Stimulated activated memory B cell treated with anti-CD40 and anti-IgM and Interleukin-4, amounts not matched to agents 10 μg/mL and 1 μg/mL and 100 μg/mL, for 72 hours (primary cell): ENCODE measurements at places on chromosomes 3 and 15.
A peak's percentile ranks its signal among the peaks of the same experiment; 100 is the strongest.

GRCh38 chr3:182104881-182105280 is 393.2 kb downstream of the SOX2 start:
- no peak for ATAC-seq

- ATAC-seq: no peak
Observed at GRCh38 chr3:46485779-46486175, 12.0 kb upstream of the RTP3 start.

GRCh38 chr15:68695061-68695595 is 116.3 kb downstream of the CORO2B start:
- ATAC-seq: no peak

GRCh38 chr15:85943791-85944190 is 135.9 kb upstream of the AGBL1 start:
- ATAC-seq: no peak

GRCh38 chr3:131470377-131470776 is 32.4 kb downstream of the MRPL3 start:
- ATAC-seq: no peak

DNA sequence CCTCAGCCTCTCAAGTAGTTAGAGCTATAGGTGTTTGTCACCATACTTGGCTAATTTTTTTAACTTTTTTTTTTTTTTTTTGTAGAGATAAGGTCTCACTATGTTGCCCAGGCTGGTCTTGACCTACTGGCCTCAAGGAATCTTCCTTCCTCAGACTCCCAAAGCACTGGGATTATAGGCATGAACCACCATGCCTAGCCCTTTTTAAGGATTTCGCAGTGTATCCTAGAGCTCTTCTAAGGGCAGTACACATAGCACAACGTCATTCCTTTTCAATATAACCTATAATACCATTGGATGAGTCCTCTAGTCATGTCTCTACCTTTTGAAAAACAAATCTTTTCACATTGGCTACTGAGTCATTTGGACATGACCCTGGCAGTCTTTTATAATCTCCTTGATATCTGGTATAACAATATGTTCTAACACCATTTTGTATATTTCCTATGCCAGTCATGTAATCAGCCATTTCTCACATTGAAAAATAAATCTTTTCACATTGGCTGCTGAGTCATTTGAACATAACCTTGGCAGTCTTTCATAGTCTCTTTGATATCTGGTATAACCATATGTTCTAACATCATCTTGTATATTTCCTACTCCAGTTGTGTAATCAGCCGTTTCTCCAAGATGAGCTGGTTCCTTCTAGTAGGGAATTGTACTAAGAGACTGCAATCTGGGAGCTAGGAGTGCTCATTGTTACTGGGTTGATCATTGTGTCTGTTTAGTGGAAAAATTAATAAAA is 944.7 kb downstream of the MCTP2 start:
- ATAC-seq: no peak

GRCh38 chr3:16738451-16738850 is 133.2 kb upstream of the DAZL start:
- ATAC-seq: no peak

GRCh38 chr3:157816896-157817295 is 289.3 kb downstream of the SHOX2 start:
- no peak for ATAC-seq

DNA sequence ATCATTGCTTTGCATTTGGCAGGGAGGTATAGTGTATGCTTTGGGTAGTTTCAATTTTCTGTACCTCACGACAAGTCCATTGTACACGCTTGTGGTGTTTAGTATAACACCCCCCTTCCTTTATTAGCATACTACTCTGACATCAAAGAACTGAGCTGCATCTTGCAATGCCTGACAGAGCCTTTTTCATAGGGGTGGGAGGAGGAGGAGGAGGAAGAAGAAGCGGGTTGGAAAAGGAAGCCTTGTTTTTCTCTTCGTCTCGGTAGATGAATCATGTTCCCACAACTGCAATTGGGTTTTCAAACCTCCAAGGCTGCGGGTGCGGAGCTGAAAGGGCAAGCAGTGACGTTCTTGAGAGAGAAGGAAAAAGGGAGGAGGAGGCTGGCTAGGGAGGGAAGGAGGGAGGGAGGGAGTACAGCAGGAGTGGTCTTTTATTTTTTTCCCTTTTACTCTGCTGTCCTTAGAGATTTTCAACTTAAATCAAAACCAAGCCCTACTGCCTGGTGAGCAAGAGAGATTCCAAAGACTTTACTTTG is 175.7 kb downstream of the KLHL25 start:
- ATAC-seq: peak; percentile 69

GRCh38 chr3:12559520-12559919 is 2.6 kb downstream of the MKRN2 start:
- no peak for ATAC-seq

DNA sequence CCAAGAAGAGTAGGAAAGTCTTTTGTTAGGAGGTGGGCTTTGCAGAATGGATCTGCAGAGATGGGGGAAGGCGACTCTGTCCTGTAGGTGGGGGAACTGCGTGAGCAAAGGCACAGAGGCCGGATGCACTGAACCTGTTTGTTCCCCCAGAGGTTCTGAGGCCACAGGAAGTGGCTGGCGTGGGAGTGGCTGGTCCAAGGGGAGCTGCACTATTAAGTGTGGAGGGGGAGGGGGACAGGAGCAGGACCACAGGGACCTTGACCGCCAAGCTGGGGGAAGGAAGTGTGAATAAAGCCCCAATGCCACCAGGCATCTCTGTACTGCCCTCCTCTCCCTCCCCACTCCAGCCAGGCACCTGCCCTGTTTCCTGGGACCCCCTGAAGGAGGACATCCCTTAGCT is 51.8 kb downstream of the CYP11A1 start:
- peak; percentile 52 for ATAC-seq

DNA sequence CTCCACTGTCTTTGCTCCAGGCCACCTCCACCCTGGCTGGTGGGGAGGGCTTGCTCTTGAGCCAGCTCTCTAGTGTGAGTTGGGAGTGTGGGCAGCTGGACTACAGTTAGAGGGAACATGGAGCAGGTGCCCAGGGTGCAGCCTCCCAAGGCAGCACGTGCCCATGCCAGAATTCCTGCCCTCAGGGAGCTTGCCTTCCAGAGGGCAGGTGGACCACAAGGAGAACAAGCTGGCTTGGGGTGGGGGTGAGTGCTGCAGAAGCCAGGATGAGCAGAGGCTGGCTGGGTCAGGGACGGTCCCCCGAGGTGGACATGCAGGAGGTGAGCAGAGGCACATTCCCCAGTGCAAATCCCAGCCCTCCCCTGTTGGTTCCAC is 89.5 kb downstream of the VGLL4 start:
- no peak for ATAC-seq

DNA sequence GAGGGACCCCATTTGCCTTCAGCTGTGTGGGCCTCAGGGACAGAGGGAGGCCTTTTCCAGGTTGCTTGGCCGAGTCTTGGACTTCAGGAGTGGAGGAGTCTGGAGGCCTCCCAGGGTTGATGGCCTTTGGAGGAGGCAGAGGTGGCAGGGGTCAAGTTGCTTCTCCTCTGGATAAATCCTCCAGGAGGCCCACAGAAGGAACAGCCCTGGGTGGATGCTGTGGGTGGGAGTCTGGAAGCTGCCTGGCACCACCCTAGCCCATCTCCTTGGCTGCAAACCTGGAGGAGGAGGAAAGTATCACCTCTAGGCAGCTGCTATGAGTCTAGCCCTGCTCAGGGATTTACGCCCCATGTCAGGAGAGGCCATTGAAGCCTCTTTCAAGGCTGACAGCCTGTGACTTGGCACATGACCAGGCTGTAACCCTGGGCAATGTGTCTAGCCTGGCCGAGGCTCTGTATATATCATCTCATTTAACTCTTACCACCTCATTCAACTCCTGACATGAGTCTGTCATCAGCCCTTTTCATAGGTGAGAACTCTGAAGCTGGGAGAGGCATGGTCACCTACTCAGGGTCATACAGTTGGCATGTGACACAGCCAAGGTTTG is 2.9 kb upstream of the PRKCD start:
- ATAC-seq: no peak

DNA sequence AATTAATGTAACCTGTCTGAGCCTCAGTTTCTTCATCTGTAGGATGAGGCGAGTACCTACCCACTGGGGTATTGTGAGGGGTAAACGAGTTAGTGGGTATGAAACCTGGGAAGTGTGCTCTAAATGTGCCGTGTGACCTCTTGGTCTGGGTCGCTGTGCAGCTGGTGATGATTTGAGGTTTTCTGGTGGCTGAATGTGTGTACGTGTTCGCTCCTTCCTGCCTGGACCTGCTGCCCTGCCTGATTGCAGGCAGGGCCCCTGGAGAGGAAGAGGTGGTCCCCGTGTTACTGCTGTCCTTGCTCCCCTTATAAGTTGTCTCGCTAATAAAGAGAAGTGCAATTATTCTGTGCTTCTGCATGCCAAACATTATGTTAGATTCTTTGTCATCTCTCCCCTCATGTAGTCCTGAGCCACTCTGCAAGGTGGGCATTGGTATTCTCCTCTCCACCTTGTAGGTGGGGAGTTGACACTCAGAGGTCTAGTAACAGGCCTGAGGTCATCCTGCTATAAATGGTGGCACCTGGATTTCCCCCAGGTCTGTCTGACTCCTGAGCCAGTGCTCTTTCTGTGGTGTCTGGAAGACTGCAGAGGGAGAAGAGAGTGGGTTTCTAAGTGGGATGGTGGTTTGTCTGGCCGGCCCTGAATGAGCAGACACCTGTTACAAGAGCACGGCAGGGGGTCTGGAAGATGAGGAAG is 15.7 kb downstream of the PDIA5 start:
- ATAC-seq: peak; percentile 53

DNA sequence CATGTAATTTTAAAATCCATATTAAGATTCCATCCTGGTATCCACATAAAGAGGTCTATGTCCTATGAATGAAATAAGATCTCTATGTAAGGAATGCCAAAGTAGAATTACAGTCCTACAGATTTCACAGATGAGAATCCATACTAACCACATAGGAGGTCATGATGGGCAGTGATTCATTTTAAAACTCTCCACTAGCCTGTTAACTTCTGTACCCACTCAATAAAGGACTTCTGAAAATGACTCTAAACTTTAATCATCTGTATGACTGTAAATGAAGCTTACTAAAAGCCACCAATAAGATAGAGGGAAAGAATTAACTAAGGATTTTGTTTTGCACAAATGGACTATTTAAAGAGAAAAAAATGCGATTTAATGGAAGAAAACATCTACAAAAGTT is 28.7 kb downstream of the MORC1 start:
- no peak for ATAC-seq

- ATAC-seq: no peak
Observed at GRCh38 chr3:110344487-110344886, 727.1 kb upstream of the NECTIN3 start.

GRCh38 chr3:100269410-100270214 is 8.8 kb downstream of the TBC1D23 start:
- ATAC-seq: no peak
